Omental fat pad (tissue), 4 donors: ENCODE measurements at places on chromosomes 12 and 14. TPM values are rescaled to one million over a fixed set of nuclear protein-coding genes. Genes with fewer than 3 reads are reported as not detected.

- no peak for DNase-seq
These were observed 69.7 kb upstream of the DHRS4 start for GRCh38 chr14:23883684-23884540.

- no peak for DNase-seq
These were observed 2.8 kb downstream of the ESYT1 start for GRCh38 chr12:56130876-56131275.

DBX2 gene
- total RNA-seq = 0.12 TPM

DNA sequence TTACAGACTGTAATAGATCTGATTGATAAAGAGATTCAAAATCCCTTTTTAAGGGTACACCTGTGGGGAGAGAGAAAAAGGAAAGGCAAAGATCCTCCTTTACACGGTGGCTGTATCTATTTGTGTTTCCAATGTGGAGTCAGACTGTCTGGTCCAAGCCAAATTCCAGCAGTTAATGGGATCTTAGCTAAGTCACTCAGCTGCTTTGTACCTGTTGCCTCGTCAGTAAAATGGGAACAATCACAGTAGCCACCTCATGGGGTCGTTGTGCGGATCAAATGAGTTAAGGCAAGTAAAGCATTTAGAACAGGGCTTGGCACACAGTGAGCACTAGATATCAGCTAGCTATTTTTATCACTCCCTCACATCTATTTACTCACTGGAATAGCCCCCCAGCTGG, 46.9 kb downstream of the EFCAB11 start:
- no peak for DNase-seq

C1R gene
- 571 TPM for total RNA-seq

DNA sequence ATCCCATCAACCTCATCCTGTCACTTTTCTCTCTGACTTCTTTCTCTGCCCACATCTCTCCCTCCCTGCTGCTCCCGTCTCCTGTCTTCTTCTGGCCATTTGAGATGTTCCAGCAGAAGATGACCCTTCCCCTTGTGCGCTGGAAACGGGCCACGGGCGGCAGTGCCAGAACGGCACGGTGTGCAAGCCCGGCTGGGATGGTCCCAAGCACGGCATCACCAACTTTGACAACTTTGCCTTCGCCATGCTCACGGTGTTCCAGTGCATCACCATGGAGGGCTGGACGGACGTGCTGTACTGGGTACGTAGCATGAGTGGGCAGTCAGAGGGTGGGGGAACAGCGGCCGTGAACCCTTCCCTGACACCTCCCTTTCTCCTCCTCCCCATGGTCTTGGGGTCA, 301.7 kb upstream of the FKBP4 start:
- no peak for DNase-seq

FBLN5 gene
- 119 TPM for total RNA-seq

DNA sequence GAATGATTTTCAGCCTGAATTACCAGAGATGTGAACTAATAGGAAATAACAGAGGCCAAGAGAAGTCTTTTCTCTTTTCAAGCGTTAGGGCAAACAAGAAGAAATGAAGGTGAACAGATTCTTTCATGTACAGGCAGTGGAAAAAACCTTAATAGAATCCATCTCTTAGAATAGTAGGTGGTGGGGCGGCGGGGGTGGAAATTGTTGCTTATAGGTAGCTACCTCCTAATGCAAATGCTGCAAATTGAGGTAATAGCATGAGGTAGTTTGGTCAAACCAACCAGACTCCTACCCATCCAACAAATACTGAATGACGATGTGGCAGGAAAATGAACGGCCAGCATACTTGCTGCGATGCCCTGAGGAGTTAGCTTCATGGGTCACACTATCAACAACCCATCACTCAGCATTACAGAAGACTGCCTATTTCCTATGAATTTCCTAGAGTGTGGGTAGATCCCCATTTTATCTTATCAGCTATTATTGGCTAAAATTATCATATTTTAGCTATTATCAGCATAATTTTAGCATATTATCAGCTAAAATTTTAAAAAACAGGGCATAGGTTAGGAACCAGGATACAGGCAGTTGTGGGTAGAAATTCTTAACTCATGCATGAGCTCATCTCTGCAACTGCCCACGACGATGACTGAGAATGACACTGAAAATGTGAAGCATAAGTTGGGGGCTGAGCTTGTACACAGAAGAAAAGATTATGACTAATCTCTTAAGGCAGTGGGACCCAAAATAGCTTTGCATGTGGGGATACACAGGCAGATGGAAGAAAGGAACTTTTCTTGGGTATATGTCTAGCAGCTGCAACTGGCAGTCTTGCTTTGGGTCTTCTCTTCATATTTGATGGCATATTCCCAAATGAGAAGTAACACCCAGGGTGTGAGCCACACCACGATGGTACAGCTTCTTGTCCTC, 68.7 kb downstream of the NIN start:
- no peak for DNase-seq

DNA sequence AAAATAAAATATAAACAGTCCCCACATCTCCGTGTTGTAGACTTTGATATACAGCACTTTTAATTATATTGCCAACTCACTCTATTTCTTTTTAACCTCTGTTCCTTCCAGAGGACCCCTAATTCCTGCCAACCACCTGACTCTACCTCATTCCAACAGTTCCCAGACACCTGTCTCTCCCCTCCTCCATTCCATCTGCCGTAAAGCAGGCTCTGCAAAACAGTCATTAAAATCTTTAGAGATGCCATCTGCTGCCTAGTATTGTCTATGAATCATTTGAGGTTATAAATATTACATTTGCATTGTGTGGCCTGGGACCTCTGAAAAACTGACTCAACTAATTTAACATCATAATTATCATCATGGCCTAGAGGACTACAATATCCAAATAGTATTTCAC, 148.8 kb upstream of the DCN start:
- DNase-seq = no peak

- no peak for DNase-seq
These were observed 53.1 kb downstream of the TMCC3 start for GRCh38 chr12:94597268-94597667.

DNA sequence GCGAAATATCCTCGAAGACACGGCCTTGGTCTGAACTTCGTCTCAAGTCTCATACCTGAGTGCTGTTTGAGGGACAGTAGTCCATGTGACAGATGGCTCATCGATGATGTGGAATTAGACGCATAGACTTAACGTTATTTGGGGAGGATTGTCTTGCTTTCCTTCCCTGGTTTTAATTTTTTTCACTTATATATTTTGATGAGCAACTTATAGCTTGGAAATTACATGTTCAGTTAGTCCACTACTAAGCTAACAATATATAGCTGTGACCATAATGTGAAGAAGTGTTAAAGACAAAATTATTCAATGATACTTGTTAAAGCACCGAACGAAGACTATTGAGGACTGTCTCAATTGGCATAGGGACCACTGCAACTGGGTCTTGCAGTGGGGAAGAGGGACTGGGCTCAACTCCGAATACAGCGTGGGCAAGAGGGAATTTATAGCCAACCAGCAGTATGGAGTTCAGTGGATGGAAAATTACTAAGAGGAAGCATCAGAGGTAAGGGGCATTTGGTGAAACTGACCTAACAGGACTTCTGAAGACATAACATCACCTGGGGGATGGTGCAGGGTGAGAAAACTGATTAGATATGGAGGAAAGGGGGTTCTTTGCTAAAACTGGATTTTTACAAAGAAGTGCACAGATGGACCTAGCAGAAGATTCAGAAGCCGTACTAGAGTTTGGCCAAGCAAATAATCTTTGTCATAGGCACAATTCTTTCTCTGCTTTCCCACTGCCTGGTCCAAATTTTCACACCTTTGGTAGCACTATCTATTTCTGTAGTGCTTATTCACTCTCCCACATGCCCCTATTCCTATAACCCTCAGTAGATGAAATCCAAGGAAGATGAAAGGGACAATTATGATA, 910 bp upstream of the TM7SF3 start:
- no peak for DNase-seq

DNA sequence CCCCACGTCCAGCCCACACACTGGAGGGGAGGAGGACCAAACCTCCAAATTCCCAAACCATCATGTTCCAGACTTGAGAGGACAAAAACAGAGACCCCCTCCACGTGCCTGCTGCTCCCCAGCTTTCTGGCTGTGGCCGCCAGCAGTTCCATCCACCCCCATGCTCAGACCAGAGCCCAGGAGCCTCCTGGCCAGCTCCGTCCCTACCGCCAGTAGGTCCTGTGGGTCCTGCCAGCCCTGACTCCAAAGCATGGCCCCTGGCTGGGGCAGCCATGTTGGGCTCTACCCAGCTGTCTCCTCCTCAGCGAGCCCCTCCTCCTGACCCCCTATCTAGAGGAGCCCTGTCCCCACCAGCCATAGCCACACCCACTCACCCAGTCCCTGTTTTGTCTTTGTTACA, 227.3 kb upstream of the RTL1 start:
- DNase-seq = no peak

- DNase-seq = no peak
These were observed 938 bp upstream of the MAX start for GRCh38 chr14:65103150-65103760.

DNA sequence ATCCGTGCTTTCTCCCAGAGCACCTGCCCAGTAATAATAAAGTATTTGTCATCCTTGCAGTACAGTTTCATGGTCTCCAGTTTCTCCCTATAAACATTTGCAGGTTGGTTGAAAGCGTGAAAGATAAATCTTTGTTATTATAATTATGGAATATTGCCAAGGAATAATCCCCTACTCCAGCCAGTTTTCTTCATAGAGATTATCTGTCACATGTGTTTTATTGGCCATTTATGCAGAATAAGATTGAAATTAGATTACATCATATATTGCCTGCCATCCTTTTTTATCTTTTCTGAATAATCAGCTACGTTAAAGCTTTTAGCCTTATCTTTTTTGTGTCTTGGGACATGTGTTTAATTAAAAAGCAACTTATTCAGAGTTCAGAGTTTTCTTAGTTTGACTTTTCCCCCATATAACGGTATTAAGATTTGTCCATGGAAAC, 168.0 kb downstream of the KICS2 start:
- no peak for DNase-seq

OR6C4 gene
- total RNA-seq = not detected

DEGS2 gene
- total RNA-seq = 0.19 TPM

GRCh38 chr12:67358781-67359338, 89.7 kb downstream of the CAND1 start:
- no peak for DNase-seq

FOXN4 gene
- not detected for total RNA-seq

DNA sequence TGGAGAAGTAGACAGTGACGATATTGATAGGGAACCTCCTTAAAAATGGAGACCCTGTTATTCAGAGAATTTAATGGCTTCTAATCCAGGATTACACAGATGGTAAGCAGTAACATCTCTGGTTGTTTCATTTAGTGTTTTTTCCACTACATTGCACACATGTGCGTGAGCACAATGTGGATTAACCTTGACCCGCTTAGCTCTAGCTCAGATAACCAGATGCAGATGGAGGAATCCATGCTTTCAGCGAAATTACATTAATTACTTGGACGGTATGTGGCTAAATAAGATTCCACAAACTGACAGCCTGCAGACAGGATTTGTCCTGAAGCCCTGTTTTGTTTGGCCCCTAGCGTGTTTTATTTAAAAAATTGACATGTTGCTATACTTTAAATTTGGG, 378.4 kb downstream of the CCDC91 start:
- no peak for DNase-seq

SLCO1B1 gene
- not detected for total RNA-seq

WASHC4 gene
- 54.3 TPM for total RNA-seq

DNA sequence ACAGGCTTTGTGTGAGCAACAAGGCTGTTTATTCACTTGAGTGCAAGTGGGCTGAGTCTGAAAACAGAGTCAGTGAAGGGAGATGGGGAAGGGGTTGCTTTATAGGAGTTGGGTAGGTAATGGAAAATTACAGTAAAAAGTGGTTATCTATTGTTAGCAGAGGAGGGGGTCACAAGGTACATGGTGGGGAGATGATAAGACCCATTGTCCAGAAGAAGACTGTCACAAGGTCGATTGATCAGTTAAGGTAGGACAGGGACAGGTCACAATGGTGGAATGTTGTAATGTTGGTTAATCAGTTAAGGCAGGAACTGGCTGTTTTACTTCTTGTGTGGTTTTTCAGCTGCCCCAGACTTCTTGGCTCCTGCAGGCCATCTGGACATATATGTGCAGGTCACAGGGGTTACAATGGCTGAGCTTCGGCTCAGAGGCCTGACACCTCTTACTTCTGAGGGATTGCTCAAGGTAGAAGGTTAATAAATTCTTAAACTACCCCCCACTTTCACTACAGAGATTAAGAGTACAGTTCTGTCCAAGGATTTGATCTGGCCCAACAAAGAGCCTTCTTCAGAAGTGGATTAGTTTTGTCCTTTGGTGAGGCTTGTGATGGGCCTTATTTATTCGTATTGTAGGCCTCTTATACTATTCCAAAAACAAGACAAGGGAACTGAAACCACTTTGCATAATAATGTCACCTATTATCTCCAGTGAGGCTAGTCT, 13.8 kb upstream of the DHRS4 start:
- no peak for DNase-seq

GRCh38 chr14:57390806-57391516, 575 bp downstream of the NAA30 start:
- no peak for DNase-seq

DNA sequence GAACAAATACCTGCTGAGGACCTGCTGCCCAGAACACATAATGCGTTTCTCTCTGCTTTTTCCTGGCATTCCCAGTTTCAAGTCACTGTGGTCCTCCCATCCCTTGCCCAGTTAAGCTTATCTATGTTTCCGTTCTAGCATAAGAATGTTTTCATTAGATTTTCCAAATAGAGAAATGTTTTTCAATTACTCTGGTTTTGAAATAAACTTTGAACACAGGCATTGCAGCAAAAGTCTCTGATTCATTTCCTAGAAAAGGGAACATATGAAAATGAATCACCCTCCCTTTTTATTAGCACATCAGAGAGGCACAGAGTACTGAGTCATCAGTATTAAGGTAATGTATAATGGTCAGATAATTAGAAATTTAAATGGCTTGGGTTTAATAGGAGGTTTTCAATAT, 201.1 kb upstream of the TMEM260 start:
- DNase-seq = no peak

DNA sequence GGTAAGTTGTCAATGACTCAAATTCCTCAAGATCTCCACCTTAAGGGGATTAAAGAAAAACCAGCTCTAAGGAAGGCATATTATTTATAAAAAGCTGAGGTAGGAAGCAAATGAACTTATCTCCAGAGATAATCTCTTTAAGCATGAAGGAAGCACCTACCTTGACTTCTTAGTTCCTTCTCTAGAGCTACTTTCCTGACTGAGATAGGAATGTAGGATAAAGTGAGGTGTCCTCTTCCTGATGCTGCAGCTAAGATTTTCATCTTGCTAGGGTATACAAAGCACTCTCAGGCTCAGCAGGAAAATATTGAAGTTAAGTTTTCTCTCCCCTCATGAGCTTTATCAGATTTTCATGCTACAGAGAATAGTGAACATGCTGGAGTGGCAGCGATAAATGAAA, 163.0 kb upstream of the E2F7 start:
- no peak for DNase-seq

MGP gene
- 851 TPM for total RNA-seq
